Right lobe of liver (tissue), 6 donors: ENCODE measurements at places on chromosomes 3 and 15.

DNA sequence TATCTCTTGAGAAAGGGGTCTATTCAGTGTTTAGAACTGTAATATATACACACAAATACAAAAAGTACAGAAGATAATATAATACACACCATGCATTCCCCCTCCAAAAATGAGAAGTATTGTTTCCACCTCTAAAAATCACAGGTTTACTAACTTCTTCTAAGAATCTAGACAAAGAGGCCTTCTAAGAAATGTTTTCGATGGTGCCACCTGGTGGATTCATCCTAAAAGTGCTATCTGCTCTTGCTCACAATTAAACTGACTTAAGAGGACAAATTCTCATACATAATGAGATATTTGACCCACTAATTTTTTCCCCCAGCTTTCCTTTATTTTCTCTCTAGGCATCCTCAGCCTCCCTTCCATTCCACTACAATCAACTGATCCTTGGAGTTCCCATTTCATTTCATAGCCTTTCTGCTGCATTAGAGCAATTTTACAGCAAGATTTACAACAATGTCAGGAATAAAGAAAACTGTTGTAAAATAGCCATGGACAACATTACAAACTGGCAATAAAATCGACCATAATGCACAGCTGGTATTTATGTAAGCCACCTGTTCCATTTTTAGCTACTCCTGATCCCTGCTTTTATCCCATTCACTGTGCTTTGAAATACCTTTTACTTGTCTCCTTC, 124.6 kb downstream of the ARRDC4 start:
- DNase-seq, result no peak

- DNase-seq, result no peak
Observed at GRCh38 chr3:171936191-171936841, 93.2 kb downstream of the TMEM212 start.

GRCh38 chr15:69496001-69496400, 43.4 kb downstream of the RPLP1 start:
- no peak for DNase-seq

DNA sequence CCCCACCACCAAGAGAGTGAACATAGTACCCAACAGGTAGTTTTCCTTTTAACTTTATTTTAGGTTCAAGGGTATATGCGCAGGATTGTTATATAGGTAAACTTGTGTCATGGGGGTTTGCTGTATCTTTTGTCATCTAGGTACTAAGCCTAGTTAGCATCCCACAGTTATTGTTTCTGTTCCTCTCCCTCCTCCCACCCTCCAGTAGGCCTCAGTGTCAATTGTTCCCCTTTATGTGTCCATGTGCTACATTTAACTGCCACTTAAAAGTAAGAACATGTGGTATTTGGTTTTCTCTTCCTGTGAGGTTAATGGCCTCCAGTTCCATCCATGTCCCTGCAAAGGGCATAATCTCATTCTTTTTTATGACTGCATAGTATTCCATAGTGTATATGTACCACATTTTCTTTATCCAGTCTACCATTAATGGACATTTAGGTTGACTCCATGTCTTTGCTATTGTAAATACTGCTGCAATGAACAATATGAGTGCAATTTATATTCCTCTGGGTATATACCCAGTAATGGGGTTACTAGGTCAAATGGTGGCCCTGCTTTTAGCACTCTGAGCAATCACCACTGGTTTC, 66.2 kb downstream of the ST3GAL6 start:
- no peak for DNase-seq

DNA sequence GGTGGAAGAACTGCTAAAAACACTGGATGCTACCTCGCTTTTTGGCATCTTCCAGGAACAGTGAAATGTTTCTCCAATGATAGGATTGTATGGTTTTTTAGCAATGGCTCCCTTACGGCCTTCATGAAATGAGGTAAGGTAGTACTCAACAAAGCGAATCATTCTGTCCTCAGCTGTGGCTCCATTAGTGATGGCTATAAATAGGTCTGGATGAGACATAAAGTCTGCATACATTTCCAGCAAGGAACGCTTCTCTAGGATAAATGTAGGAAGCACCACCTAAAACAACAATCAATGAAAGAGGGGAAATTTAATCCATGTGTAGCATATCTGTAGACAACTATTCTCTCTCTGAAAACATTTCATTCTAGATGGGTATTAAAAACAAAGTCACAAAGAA, 32.4 kb upstream of the SNX4 start:
- no peak for DNase-seq

DNA sequence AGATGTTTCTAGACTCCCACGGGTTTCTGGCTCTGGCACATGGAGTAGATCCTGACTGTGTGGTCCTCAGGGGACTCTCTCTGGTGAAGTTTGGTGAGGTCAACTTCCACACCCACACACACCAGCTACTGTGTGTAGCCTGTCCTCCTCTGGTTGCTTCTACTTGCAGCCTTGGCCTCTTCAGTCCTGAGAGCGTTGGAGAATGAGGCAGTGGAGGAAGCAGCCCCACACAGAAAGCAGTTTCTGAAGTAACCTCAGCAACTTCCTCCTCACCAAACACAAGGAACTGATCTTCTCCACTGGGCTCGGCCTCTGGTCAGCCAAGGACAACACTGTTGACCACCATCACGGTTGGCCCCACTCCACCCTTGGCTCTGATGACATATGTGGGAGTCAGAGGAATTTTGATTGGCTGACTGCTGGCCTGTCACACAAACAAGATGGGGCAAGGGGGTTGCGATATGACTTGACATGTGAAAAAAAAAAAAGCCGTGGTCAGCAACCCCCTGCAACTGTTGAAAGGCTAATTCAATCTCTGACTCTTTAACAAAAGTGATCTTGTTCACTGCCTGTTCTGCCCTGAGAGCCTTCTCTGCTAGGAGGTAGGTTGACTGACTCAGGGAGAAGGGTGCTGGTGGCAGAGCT, 19.6 kb downstream of the CD86 start:
- DNase-seq, result peak; percentile 38

DNA sequence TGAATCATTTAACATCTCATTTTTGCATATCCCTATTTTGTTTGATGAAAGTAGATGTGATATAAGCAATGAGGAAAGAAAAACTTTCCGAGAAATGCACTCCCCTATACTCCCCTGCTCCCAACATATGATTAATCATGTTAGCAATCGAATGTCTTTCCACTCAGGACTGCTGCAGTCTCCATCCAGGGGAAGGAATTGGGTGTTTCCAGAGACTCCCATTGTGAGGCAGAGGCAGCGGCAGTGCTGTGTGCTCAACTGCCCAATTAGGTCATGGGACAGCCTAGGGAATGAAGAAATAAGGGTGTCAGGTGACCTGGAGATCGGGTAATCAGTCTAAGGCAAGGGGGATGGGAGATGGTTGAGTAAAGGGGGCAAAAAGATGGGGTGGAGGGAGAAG, 268.6 kb upstream of the MEIS2 start:
- no peak for DNase-seq

GRCh38 chr3:190566043-190566933, 52.4 kb downstream of the IL1RAP start:
- DNase-seq, result peak; percentile 78

GRCh38 chr15:74317820-74318375, 49.5 kb downstream of the CYP11A1 start:
- DNase-seq, result peak; percentile 29

DNA sequence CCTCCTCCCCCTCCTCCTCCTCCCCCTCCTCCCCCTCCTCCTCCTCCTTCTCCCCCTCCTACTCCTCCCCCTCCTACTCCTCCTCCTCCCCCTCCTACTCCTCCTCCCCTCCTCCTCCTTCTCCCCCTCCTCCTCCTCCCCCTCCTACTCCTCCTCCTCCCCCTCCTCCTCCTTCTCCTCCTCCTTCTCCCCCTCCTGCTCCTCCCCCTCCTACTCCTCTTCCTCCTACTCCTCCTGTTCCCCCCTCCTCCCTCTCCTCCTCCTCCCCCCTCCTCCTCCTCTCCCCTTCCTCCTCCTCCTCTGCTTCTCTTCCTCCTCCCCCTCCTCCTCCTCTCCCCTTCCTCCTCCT, 17.1 kb upstream of the EPHB3 start:
- peak; percentile 5 for DNase-seq

GRCh38 chr3:126481808-126482502, 6.3 kb upstream of the ZXDC start:
- DNase-seq, result peak; percentile 87

DNA sequence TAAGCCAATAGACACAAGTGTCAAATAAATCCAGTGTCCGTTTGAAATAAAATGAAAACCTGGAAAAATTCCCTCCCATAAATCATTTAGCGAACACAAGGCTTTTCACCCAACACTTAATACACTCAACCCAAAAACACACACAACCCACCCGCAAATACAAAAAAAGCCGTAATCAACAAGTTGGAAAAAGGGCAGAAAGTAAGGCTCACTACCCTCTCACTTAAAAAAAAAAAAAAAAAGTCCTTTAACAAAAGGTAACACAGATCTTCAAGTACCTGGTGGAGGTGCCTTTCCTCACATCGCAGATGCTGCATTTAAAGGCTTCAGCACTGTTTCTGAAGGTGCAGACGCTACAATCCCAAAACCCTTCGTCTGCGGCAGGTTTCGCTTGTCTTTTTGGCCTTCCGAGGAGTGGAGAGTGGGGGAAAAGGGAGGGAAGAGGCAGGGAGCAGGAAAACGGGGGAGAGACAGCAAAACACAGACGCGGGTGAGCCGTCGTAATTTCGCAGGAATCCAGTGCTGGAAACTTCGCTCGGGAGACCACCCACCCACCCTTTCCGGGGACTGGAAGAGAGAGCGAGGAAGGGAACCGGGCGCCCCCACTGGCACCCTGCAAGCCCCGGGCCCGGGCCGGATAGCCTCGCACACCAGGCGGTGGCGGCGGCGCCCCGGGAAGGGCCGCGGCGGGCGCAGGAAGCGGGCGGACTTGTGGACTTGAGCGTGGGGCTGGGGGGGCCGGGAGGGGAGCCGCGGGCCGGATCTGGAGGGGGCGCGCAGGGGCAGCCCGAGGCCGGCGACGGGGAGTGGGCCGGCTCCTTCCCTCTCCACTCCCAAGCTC, 401.8 kb downstream of the SHQ1 start:
- DNase-seq, result no peak

- peak; percentile 76 for DNase-seq
Observed at GRCh38 chr15:91853511-91853947, at the start of gene SLCO3A1. Gene SLCO3A1 (plus strand): TSS chr15:91853708.

GRCh38 chr15:90106522-90107117, 4.4 kb upstream of the IDH2 start:
- DNase-seq, result no peak
